ENCODE measurements at places on chromosomes 16 and 17.

- no peak for DNase-seq
These were observed 140.6 kb upstream of the NUDT7 start for GRCh38 chr16:77581706-77582105.

DNA sequence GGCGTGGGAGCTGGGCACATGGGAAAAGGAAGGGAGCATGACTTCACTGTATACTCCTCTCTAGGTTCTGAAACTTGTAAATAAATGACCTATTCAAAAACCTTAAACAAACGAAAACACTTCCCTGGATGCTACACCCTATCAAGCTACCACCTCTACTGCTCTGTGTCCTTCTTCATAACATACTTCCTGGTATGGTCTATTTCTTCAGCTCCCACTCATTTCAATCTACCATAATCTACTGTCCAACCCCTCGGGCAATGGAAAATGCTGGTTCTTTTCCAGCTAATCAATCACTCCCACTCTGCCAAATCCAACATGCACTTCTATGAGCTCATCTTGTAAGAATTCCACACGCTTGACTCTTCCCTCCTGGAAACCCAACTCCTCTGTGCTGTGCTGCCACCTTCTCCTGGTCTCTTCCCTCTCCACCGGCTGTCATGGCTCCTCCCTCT, 42.4 kb downstream of the AMFR start:
- no peak for DNase-seq

- DNase-seq = no peak
These were observed 119.6 kb downstream of the SPAG9 start for GRCh38 chr17:51000835-51001638.

GRCh38 chr16:4324492-4325252, 8.8 kb downstream of the GLIS2 start:
- DNase-seq = no peak

- no peak for DNase-seq
These were observed 68.1 kb upstream of the CES5A start for GRCh38 chr16:55943267-55943666.

DNA sequence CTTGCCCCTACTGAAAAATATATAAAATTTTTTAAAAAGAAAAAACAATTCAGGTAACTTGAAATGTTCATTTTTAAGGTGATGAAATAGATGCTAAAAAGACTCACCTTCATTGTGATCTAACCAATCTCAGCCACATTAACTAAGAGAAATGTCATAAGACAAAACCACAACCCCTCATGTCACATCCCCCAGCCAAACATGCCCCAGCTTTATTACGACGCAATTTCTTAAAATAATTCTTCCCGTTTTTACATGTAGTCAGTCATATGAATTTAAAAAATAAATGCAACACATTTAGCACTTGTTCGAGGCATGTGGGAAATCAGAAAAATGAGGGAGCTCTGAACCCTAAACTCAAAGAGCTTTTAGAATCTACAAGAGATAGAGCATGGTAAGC, 9.5 kb downstream of the AMFR start:
- DNase-seq = no peak

GRCh38 chr16:4450931-4451519, 23.4 kb downstream of the NMRAL1 start:
- DNase-seq = no peak

DNA sequence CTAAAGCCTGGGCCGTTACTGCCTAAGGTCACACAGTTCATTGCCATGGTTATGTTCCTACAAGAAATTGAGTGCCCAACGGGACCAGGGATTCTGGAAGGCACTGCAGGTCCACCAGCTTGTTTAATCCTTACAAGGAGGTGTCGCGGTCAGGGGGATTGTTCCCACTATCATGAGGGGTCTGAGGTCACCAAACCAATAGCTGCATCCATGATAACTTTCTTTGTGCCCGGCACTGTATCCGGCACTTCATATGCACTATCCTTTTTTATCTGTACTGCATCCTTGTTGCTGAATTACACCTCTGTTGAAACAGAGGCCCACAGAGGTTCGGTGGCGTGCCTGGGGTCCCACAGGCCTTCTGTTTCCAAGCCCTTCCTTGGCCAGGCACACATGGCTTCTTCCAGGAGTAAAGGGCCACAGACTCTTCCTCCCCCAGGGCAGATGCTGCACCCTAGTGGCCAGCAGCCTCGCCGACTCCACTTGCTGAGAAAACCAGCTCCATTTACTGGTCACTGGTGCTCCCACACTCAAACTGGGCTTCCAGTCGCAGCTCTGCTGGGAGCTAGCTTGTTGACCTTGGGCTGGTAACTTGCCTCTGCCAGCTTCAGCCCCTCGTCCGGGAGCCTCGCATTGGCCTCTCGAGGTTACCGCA, 82.0 kb upstream of the PLCG2 start:
- no peak for DNase-seq

- DNase-seq = no peak
These were observed 8.3 kb downstream of the PIK3R6 start for GRCh38 chr17:8859027-8859803.

DNA sequence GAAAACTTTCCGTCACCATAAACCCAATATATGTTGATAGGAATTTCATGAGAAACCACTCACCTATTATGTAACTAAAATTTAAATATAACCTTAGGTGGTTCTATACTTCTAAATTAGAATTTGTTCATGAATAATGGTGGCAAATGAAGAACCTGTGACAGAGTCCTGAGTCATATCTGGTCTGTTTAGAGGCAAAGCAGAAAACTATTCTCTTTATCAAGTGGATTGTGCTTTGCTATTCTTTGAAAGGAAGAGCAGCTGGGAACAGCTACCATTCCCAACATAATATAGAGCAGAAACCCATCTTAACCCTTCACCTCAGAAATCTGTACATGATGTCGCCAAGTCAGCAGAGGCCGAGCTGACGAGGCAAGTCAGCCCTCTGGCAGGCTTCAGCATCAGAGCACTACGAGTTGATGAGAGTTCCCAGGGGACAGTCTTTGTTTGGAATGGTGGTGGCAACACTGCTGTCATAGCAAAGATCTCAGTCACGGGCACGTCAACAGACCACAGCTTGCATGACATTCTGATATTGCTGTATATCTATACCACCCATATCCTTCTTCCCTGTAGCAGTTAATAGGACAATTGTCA, 631.9 kb upstream of the CA10 start:
- DNase-seq = no peak

DNA sequence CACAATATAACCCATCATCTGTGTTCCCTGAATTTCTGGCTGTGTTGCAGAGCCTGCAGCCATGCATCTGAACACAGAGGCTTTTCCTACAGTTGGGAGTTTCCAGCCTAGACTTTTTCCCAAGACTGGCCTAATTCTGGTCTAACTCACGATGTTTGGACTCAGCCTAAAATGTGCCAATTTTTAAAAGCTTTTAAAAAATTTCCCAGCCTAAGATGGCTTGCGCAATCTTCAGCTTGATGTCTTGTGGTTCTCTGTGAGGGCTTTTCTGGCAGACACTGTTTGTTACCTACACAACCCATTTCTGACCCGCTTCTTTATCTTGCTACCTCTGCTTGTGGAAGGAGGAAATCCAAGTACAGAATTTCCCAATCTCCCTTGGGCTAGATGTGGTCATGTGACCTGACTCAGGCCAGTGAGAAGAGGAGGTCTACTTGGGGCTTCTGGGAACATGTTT, 72.7 kb upstream of the GAS7 start:
- no peak for DNase-seq

DNA sequence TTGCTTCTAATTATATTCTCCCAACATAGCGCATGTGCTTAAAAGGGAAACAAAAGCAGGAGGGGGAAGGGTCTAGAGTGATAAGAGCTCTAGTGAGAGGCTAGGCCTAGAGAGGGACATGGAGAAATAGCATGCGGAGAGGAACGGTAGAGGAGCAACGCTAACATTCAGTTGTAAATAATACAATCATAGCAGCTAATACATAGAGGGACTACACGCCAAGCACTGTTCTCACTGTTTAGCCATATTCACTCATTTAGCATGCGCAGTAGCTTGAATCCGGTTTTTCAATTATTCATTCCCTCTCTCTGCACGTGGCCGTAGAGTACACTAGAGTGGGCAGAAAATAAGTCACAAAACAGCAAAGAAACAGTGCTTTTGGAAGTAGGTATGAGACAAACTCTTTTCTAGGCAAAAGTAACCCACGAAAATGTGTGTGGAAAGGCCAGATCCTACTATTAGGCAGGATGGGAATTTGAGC, 1.7 kb upstream of the ALOX12 start:
- DNase-seq = no peak

Measured in heart left ventricle (tissue), 16 donors.